ENCODE measurements at places on chromosomes 1 and 21. TPM values are rescaled to one million over a fixed set of nuclear protein-coding genes. Genes with fewer than 3 reads are reported as not detected.

- peak; percentile 54 for DNase-seq
These were observed 75.6 kb downstream of the TAS1R2 start for GRCh38 chr1:18783705-18784481.

- no peak for DNase-seq
These were observed 85.6 kb downstream of the SETD4 start for GRCh38 chr21:35974775-35975174.

DNA sequence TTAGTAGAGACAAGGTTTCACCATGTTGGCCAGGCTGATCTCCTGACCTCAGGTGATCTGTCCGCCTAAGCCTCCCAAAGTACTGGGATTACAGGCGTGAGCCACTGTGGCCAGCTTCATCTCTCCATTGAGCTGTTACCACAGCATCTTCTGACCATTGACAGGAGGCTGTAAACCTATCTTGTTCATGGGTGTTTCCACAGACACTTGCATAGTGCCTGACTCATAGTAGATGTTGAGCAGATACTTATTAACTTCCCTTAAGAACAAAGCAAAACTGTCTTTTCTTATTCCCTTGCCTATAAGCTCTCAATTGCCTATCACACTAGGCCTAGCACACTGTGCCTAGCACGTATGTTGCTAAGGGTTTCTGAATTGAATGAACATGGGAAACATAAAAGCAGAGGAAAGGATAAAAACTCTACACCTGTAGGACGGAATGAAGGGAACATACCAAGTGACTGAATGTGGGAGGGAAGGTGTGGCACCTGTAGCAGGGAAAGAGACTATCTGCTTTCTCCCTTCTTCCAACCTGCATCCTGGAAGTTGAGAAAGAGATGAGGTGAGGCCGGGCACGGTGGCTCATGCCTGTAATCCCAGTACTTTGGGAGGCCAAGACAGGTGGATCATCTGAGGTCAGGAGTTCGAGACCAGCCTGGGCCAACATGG is 1.2 kb upstream of the C1orf54 start:
- no peak for DNase-seq

The S100A9 gene
- total RNA-seq, result 739 TPM

- DNase-seq, result peak; percentile 94
These were observed 39.1 kb upstream of the WASF2 start for GRCh38 chr1:27528818-27529703.

DNA sequence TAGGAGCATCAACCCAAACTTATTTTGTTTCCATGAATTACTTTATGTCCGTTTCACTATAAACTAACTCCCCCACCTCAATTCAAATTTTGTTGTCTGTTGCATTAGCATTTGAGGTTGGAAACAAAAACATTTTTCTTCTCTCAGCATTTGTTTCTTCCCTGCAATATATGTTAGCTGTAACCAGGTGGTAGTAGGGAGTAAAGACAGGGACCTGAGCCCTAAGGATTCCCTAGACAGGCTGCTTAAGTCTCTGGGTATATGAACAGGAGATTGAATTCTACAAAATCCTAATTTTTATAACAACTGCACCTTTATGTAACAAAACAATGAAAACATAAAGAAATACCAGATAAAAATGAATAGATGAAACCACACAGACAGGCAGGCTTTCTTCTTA is 242.6 kb downstream of the PAPPA2 start:
- no peak for DNase-seq

DNA sequence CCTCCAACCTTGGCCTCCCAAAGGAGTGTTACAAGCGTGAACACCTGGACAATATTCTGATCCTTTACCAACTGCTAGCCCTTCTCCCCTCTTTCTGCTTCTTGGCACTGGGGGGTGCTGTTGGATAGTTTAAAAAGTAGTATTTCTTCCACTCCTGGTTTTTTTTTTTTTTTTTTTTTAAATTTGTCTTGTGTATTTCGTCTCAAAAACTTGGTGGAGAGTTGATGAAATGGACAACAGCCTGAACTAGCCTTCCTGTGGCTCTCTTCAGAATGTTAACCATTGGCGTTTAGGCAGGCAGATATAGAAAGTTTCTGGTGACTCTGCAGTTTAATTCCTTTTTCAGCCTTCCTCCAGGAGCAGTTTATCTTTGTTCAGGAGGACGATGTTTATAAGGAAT is 69.7 kb upstream of the USP24 start:
- peak; percentile 86 for DNase-seq

DNA sequence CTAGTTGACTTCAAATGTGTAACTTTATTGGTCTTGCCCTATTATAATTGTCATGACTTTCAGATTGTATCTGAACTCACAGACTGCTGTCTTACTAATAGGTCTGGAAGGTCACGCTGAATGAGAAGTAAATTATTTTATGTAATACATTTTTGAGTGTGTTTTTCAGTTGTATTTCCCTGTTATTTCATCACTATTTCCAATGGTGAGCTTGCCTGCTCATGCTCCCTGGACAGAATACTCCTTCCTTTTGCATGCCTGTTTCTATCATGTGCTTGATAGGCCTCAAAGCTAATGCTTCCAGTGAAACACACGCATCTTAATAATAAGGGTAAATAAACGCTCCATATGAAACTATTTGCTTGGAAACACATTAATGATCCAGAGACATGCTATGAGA is 7.3 kb downstream of the RGS4 start:
- no peak for DNase-seq

DNA sequence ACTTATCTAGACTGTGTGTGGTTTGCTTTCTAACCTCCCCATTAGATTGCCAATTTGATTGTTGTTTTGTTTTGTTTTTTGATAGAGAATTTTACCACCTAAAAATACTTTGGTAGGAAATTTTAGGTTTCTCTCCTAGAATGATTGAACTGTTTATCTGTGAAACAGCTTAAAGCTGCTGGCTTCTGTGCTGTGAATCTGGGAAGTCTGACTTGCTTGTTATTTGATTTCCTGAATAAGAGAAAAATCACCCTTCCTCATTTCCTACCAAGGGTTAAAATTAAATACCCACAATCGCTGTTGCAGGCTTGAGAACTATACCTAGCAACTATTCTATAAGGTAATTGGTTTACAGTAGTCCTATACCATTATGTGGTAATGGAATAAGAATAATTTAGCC is 198.9 kb upstream of the CACYBP start:
- peak; percentile 20 for DNase-seq

DNA sequence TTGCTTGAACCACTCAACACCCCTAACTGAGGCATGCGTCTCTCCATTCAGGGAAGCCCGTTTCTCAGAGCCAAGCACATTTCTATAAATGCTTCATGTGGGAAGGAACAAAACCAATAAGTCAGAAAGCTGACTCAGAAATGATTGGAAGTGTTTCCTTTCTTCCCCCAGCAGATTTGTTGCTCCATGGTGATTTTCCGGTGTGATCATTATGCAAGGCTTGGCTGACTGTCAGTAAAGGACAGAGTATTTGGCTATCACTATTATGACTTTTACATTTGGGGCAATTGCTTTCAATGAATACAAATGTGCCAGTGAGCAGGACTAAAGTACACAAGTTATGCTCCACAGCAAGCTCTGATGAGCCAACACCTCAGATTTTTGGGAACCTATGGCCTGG is 53.3 kb upstream of the ZC3H11B start:
- DNase-seq, result peak; percentile 19

DNA sequence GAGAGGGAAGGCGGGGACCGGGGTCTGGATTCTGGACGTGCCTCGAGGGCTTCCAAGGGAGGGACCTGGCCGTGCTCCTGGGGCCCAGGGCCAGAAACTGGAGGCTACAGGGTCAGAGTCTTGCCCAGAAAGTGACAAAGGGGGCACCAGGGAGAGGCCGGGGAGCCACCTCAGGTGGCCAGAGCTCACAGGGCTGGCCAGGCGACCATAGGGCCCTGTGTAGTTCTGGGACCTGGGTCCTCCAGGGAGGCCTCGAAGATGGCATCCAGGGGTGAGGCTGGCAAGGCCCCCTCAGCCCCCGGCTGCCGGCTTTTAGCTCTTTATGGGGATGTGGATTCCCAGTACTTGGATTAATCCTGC is 14.3 kb upstream of the LRRC3 start:
- DNase-seq, result no peak

DNA sequence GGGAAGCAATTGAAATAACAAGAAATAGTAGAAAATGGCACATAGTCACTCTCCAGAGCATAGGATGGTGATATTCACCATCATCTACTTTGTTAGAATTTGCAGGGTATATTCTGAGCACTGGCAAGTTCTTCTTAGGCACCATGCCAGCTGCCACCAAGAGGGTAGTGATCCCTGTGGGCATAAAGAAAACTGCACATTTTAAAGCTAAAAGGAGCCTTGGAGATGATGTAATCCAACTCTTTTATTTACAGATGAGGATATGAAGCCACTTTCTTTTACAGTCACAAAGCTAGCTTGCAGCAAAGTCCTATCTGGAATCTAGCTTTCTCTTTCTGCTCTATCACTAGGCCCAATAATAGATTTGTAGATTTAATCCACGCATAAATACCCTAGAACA is 69.0 kb downstream of the PTGER3 start:
- DNase-seq, result no peak

Data from tongue (tissue), 3 donors.